H9 (cell line): ENCODE measurements at places on chromosomes 2 and 18. TPM values are rescaled to one million over a fixed set of nuclear protein-coding genes. Genes with fewer than 3 reads are reported as not detected.

- no peaks in the 10 kb centered on the region for H3K4me1 ChIP-seq
- no peaks in the 10 kb centered on the region for H3K27me3 ChIP-seq
- H3K27ac ChIP-seq = no peak overlapping the region
These were observed 176.7 kb downstream of the NRP2 start for GRCh38 chr2:205858881-205859441.

DNA sequence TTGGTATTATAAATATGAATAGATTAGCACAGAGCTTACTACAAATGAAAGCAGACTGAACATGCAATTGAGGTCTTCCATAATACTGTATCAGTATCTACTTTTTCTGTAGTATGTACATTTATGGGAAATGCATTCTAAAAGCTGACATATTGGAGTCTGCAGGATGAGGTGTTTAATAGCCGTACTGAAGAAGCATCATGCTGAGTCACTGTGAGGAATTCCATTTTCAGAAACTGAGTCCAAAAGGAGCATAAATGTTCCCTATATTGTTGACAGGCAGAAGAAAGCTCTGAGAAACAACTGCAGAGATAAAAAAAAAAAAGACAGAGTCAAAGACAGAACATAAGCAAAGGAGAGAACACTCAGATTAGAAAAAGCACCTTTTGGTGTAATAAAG is 366.7 kb upstream of the SPHKAP start:
- H3K4me1 ChIP-seq = no peaks in the 10 kb centered on the region
- no peak for DNase-seq
- H3K27ac ChIP-seq = no peak overlapping the region

- no peak overlapping the region for H3K4me3 ChIP-seq
- no peak overlapping the region for H3K27ac ChIP-seq
- no peaks in the 10 kb centered on the region for H3K27me3 ChIP-seq
- H3K4me1 ChIP-seq = peaks cover 6% of the 10 kb centered on the region; the same call in 1 of the 2 replicates
- H3K36me3 ChIP-seq = peaks cover 68% of the 10 kb centered on the region
These were observed 9.4 kb downstream of the MTERF4 start for GRCh38 chr2:241092677-241093076.

GRCh38 chr2:17867133-17867532 is 11.3 kb upstream of the KCNS3 start:
- H3K27ac ChIP-seq = no peak overlapping the region
- H3K27me3 ChIP-seq = no peaks in the 10 kb centered on the region
- DNase-seq = no peak

- DNase-seq = no peak
- no peak overlapping the region for H3K4me3 ChIP-seq
- peaks cover 5% of the 10 kb centered on the region; the same call in 1 of the 2 replicates for H3K4me1 ChIP-seq
- no peaks in the 10 kb centered on the region for H3K27me3 ChIP-seq
- no peak overlapping the region for H3K27ac ChIP-seq
These were observed 32.2 kb downstream of the SPATS2L start for GRCh38 chr2:200338692-200339091.

DNA sequence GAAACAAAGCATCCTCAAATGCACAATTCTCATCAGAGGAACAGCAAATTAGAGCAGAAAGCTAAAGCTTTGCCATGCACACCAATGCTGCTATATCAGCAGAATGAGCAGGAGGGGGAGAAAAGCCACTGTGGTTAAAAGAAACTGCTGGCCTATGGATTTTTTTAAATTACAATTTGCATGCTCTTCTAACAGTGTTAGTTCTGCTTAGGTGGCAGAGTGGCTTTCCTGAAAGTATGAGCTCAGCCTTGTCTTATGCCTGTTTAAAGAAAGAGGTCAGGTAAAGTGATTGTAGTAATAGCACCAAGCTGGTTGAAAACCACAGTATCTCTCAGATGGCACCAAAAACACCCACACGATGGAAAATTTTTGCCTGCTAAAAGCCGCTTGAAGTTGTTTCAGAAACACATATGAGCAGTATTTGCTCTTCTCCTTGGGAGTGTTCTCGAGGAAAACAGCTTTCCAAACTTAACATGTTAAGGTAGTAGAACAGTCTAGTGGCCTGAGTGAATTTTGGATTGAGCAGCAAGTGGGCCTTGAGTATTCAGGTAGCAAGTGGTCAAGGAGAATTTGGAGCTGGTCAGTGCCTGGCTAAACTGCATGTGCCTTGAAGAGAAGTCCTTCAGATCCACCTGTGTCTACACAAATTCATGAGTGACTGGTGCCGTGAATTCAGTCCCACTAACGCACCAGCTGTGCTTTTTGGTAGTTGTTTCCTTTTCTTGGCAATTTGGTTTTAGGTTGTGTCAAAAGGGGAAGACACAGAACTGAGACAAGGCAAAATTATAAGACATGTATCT is 19.6 kb upstream of the NDUFV2 start:
- H3K27me3 ChIP-seq = no peaks in the 10 kb centered on the region
- H3K4me1 ChIP-seq = no peaks in the 10 kb centered on the region
- H3K36me3 ChIP-seq = no peaks in the 10 kb centered on the region
- no peak overlapping the region for H3K27ac ChIP-seq

DNA sequence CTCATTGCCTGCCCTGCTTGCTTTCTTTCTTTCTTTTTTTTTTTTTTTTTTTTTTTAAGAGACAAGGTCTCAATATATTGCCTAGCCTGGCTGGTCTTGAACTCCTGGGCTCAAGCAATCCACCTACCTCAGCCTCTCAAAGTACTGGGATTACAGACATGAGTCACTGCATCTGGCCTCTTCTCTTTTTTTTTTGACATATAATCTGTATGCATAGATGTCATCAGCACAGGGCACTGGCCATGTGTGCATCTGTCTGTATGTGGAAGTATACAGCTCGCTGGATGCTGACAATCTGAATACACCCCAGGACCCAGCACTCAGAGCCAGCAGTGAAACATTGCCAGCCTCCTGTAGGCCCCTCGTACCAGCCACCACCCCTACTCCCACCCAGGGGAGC is 49.5 kb downstream of the TFCP2L1 start:
- H3K4me3 ChIP-seq = no peak overlapping the region
- H3K4me1 ChIP-seq = no peaks in the 10 kb centered on the region
- H3K27ac ChIP-seq = no peak overlapping the region

DNA sequence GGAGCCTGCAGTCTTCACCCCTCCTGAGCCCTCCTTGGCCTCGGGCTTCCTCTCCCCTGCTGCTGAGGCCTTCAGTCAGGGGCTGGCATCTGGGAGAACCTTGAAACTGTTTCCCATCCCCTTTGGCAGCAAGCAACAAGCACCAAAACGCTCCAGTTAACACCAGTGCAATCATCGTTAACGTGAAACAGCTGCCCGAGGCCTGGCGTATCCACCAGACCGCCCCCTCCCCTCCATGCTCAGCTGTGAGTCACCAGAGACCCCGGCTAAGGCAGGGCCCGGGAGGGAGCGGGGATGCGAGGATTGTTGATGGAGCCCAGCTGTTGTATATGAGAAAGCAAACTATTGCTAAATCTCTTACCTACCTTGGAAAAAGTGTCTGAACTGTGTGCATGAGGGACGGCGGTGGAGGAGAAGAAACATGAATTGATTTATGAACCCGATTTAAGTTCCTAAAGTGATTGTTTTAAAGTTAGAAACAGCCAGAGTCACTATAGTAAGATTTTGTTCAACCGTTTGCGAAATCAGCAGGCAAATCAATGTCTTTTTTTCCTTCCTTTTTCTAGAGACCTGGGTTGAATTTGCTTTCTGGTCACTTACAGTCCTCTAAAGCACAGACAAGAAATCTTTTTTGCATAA is 5.2 kb downstream of the ZFP36L2 start:
- no peaks in the 10 kb centered on the region for H3K27me3 ChIP-seq
- DNase-seq = peak; percentile 69
- peak overlapping the region; percentile 34 for H3K27ac ChIP-seq

DNA sequence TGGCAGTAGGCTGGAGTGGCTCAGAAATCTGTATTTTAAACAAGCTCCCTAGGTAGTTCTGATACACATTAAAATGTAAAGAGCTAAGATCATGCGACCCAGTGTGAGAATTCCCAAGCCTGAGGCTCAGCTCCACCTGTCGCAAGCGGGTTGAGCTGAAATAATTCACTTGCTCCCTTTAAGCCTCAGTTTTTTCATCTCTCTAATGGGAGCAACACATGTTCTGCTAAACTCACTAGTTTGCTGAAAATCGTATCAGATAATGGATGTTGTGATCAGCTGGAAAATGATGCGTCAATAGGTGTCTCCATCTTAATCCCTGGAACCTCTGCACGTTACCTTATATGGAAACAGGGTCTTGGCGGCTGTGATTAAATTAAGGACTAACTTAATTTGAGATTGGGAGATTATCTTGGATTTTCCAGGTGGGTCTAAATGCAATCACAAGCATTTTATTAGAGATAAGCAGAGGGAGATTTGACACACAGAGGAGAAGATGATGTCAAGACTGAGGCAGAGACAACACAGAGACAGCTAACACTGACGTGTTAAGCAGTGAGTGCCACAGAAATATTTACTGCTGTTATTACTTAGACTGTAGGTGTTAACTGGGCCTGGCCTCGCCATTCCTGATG is 53.0 kb downstream of the POMC start:
- no peaks in the 10 kb centered on the region for H3K4me1 ChIP-seq
- no peak overlapping the region for H3K27ac ChIP-seq
- H3K27me3 ChIP-seq = no peaks in the 10 kb centered on the region

GRCh38 chr2:216695401-216695821 is at the start of gene IGFBP5:
Gene IGFBP5, minus strand, starts transcription at chr2:216695549. Its CDS starts 774 bp downstream, at chr2:216694775.
- peaks cover 3% of the 10 kb centered on the region; the same call in 1 of the 2 replicates for H3K4me1 ChIP-seq
- H3K27me3 ChIP-seq = peaks cover 3% of the 10 kb centered on the region; the same call in 1 of the 2 replicates
- no peak within 1 kb of the TSS for H3K27ac ChIP-seq
- H3K36me3 ChIP-seq = no peaks in the 10 kb centered on the region
- peak; percentile 86 for DNase-seq
- H3K4me3 ChIP-seq = peak within 1 kb of the TSS; percentile 65

DNA sequence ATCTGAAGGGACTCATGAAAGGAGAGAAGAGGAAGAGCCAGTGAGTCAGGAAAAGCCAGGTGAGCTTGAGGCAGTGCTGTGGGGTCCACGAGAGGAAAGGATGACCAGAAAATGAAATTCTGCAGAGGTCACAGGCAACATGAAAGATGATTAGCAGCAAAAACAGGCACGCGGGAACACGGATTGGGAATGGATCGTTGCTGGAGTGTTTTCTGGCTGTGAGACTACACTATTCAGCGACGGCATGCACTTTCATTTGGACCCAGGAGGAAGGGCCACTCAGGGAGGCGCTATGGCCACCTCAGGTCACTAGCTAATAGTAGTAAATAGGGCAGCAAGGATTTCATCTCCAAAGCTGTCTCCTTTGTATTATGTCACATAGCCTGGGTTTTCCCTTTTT is 44.8 kb downstream of the ZNF532 start:
- DNase-seq = no peak
- H3K27ac ChIP-seq = no peak overlapping the region
- no peaks in the 10 kb centered on the region for H3K27me3 ChIP-seq
- H3K4me3 ChIP-seq = no peak overlapping the region
- peaks cover 9% of the 10 kb centered on the region; the same call in 2 of the 3 replicates for H3K36me3 ChIP-seq

DNA sequence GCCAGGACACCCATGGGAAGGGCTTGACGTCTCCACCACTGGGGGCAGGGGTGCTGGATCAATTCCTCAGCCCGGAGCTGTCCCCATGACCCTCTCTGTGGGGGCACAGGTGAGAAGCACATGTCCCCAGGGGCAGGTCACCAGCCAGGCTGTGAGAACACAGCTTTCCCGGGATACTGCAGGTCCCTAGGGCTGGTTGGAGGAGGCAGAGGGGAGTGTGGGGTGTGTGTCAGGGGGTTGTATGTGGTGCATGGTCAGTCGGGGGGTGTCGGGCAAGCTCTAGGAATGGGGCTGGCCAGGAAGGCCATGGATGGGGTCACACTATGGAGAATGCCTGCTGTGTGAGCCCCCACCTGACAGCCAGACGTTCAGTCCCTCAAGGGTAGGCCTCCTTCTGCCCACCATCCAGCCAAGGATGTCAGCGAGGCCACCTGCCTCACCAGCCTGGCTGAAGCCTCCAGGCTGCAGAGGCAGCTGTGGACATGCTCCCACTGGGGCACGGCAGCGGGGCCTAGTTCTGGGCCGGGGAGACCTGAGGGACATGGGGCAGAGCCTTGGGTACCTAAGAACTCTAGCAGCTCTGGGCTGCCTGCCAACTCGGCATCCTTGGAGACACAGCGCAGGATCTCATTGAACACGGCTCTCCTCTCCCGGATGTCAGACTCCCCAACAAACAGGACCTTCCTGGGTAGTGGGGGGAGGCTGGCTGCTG is 10.3 kb downstream of the HS1BP3 start:
- H3K4me3 ChIP-seq = no peak overlapping the region
- no peaks in the 10 kb centered on the region for H3K27me3 ChIP-seq
- H3K27ac ChIP-seq = no peak overlapping the region
- DNase-seq = no peak
- no peaks in the 10 kb centered on the region for H3K4me1 ChIP-seq

DNA sequence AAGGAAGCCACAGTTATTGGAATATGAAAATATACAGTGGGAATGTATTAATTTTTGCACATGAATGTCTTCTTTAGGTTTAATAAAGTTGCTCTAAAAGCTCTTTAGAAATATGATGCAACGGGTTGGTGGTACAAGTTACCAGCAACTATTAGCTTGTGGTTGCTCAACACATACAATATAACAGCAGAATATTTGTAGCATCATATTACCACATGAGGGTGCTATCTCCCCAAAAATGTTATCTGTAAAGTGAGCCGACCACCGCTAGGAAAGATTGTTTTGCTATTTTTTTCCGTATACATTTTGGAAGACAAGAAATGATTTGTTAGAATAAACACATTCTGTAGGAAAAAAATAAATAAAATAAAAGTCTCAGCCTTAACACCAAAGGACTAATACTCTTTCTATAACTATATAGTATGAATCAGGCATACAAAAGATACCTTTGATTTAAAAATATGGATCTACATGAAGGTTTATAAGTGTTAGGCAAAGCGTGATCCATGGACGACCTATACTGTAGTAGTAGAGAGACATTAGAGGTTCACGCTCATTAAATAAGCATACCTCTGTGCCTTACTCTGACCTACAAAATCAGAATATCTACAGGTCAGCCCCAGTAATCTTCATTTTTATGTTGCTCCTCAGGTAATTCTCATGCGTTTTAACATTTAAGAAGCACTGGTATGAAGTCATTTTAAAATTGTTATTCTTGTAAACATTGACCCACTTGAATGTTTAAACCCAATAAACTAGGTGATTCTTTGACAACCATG is 1110.6 kb upstream of the ACVR2A start:
- no peak overlapping the region for H3K27ac ChIP-seq
- H3K27me3 ChIP-seq = no peaks in the 10 kb centered on the region
- no peak for DNase-seq
- H3K4me1 ChIP-seq = no peaks in the 10 kb centered on the region
- no peaks in the 10 kb centered on the region for H3K36me3 ChIP-seq
- no peak overlapping the region for H3K4me3 ChIP-seq

- H3K27ac ChIP-seq = no peak overlapping the region
- no peaks in the 10 kb centered on the region for H3K36me3 ChIP-seq
- peaks cover 11% of the 10 kb centered on the region; the same call in 1 of the 2 replicates for H3K4me1 ChIP-seq
- H3K4me3 ChIP-seq = no peak overlapping the region
- H3K27me3 ChIP-seq = no peaks in the 10 kb centered on the region
These were observed 89.0 kb downstream of the GREB1L start for GRCh38 chr18:21331065-21331464.

GRCh38 chr2:36541891-36542595 is 55.9 kb downstream of the FEZ2 start:
- H3K27ac ChIP-seq = no peak overlapping the region
- H3K4me3 ChIP-seq = no peak overlapping the region
- H3K36me3 ChIP-seq = peaks cover 21% of the 10 kb centered on the region; the same call in 1 of the 2 replicates

GRCh38 chr2:159195697-159196096 is 90.8 kb downstream of the WDSUB1 start:
- H3K4me1 ChIP-seq = no peaks in the 10 kb centered on the region
- H3K27me3 ChIP-seq = no peaks in the 10 kb centered on the region
- H3K27ac ChIP-seq = no peak overlapping the region
- no peak for DNase-seq

Gene MC2R
- not detected in 2 replicates for total RNA-seq

Gene MLPH
- total RNA-seq = 3.4 TPM in 2 replicates

Gene ALK
- total RNA-seq = not detected in 2 replicates

Gene ITGB6
- total RNA-seq = not detected in 2 replicates

Gene AFF3
- 0.15 and 0.22 TPM in 2 replicates for total RNA-seq

Gene IL18RAP
- total RNA-seq = not detected in 2 replicates

Gene DHRS9
- total RNA-seq = not detected in 2 replicates
